Activated naive CD8-positive, alpha-beta T cell treated with anti-CD3 and anti-CD28 coated beads, Interleukin-2, amount 10 ng/mL, durations not matched to agents 7 days and 5 days (primary cell): ENCODE measurements at places on chromosomes 12 and 14. TPM values are rescaled to one million over a fixed set of nuclear protein-coding genes. Genes with fewer than 3 reads are reported as not detected.

- no peak for DNase-seq
- H3K27me3 ChIP-seq, result peaks cover 4% of the 10 kb centered on the region
- no peaks in the 10 kb centered on the region for H3K36me3 ChIP-seq
- H3K4me3 ChIP-seq, result no peak overlapping the region
- no peak overlapping the region for H3K27ac ChIP-seq
- no peaks in the 10 kb centered on the region for H3K4me1 ChIP-seq
Measured at GRCh38 chr12:65508276-65509035, 230.0 kb downstream of the MSRB3 start.

DNA sequence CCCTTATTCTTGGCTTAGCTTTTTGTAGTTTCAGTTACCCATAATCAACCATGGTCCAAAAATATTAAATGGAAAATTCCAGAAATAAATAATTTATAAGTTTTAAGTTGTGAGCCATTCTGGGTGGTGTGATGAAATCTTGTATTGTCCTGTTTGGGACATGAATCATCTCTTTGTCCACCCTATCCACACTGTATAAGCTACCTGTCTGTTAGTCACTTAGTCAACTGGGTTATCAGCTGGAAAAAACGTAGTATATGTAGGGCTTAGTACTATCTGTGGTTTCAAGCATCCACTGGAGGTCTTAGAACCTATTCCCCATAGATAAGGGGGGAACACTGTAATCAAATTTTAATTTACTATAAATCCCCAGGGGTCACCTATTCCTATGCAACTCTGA is 52.7 kb downstream of the NKX2-1 start:
- no peaks in the 10 kb centered on the region for H3K36me3 ChIP-seq
- no peak overlapping the region for H3K27ac ChIP-seq
- H3K4me1 ChIP-seq, result no peaks in the 10 kb centered on the region
- no peak for DNase-seq
- H3K27me3 ChIP-seq, result peaks cover under 1% of the 10 kb centered on the region

DNA sequence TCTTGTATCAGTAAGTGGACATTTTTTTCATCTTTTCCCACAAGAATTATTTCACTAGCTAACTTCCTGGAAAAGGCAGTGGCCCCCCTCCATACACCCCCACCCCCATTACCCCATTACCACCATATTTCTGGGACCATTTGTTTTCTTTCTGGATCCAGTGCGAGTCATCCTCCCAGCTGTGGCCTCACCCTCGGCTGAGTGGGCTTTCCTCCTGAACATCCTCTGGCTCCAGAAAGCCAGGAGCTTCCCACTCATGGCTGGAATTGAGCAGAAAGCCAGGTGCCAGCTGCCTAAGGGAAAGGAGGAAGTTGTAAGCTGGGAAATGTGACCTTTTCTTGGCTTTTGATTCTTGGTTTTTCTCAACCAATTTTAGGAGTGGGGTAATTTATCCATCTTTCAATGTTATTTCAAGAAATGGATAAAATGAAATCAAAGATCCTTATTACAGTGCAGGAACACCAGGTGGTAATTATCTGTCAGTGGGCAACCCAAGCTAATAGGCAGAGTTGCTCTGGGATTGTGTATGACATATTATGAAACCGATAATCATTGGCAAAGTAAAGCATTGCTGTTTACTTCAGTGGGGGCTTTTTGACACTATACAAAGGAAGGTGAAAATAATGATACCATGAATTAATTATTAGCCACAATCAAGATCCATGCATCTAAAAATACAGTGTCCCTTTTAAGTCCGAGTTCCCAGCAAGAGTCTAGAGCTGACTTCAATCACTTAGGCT is 124.6 kb downstream of the KICS2 start:
- DNase-seq, result no peak
- H3K27me3 ChIP-seq, result peaks cover 12% of the 10 kb centered on the region
- no peaks in the 10 kb centered on the region for H3K36me3 ChIP-seq
- no peaks in the 10 kb centered on the region for H3K4me1 ChIP-seq

DNA sequence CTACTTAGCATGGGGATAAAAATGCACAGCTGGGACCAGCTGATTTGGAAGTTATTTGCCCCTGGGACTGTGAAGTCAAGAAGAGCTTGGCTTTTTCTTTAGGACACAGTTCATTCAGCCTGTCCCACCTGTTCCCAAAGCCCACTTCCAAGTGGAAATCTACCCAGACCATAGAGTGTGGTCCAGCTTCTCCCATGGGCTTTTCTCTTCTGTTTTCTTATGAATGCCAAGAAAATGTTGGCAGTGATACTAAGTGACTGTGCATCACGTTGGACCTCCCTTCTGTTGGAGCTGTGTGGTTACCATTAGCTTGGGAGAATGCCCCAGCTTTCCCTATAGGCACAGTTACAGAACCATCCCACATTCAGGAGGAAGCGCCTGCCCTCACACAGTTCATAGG is 89.4 kb downstream of the NT5DC3 start:
- no peaks in the 10 kb centered on the region for H3K4me1 ChIP-seq
- H3K27me3 ChIP-seq, result peaks cover 15% of the 10 kb centered on the region
- H3K4me3 ChIP-seq, result no peak overlapping the region
- no peak overlapping the region for H3K27ac ChIP-seq
- no peaks in the 10 kb centered on the region for H3K36me3 ChIP-seq

GRCh38 chr12:558580-558979 is 98.8 kb downstream of the B4GALNT3 start:
- no peak for DNase-seq
- peak overlapping the region; percentile 43 for H3K27ac ChIP-seq
- peaks cover 12% of the 10 kb centered on the region for H3K36me3 ChIP-seq
- peaks cover 28% of the 10 kb centered on the region for H3K4me1 ChIP-seq
- no peak overlapping the region for H3K4me3 ChIP-seq

DNA sequence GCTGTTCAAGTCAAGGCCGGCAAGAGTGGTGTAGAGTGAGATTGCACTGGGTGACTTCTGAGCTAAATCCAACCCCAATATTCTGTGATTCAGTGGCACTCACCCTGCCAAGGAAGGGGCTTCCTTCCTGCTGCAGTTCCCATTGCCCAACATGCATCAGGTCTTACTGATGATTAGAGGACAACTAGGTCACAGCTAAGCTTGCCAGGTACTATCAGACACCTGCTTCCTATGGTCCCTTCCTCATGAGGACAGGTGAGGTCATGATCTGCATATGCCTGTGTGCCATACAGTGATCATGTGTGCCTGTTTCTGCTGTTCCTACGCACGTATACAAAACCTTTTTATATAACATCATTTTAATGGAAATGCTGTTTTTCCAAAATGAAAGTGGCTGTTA is 1.7 kb upstream of the CTDSP2 start:
- no peak for DNase-seq
- peaks cover 3% of the 10 kb centered on the region for H3K36me3 ChIP-seq
- H3K27me3 ChIP-seq, result peaks cover 21% of the 10 kb centered on the region
- no peak overlapping the region for H3K4me3 ChIP-seq

GRCh38 chr12:131828671-131829355 is 620 bp downstream of the MMP17 start:
- H3K27ac ChIP-seq, result no peak overlapping the region
- H3K4me3 ChIP-seq, result peak overlapping the region; percentile 65
- no peaks in the 10 kb centered on the region for H3K36me3 ChIP-seq
- H3K4me1 ChIP-seq, result peaks cover 1% of the 10 kb centered on the region
- H3K27me3 ChIP-seq, result peaks cover 46% of the 10 kb centered on the region

DNA sequence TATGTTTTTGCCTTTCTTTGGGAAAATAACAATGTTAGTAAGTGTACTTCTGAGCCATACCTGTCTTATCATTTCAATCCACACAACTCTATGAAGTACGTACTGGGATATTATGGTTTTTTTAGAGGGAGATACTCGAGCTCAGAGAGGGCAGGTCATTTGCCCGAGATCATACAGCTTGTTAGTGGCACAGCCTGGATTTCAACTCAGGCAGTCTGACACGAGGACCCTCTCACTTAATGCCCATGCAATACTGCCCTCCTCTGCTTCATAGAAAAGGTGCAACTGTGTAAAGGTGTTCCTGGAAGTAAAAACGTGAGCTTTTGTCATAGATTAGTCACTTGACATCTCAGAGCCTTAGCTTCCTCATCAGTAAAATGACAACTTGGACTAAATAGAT is 128.0 kb downstream of the NDUFA12 start:
- H3K4me1 ChIP-seq, result peaks cover 9% of the 10 kb centered on the region
- no peak for DNase-seq
- H3K27ac ChIP-seq, result no peak overlapping the region
- peaks cover 70% of the 10 kb centered on the region for H3K27me3 ChIP-seq
- no peaks in the 10 kb centered on the region for H3K36me3 ChIP-seq

IFI27 gene
- total RNA-seq, result 237 TPM

JPH4 gene
- not detected for total RNA-seq

MGAT4C gene
- not detected for total RNA-seq

C14orf39 gene
- not detected for total RNA-seq
